ENCODE measurements at places on chromosomes 4 and X.

- no peak for DNase-seq
These were observed 18.4 kb downstream of the WDFY3 start for GRCh38 chr4:84948056-84948455.

DNA sequence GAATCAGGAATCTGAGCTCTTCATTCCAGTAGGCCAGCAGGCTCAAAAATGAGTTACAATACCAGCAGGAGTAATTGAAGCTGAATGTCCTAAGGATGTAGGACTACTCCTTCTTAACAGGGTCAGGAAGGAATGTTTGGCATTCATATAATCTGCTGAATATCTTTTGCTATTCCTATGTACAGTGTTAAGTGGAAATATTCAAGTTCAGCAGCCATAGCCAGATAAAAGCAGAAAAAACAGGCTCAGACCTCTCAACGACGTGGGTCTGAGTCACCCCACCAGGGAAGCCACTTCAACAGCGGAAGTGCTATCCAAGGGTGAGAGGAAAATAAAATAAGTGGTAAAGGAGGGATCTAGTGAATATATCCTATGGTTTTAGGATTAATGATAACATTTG is 577.0 kb downstream of the SPOCK3 start:
- DNase-seq = no peak

DNA sequence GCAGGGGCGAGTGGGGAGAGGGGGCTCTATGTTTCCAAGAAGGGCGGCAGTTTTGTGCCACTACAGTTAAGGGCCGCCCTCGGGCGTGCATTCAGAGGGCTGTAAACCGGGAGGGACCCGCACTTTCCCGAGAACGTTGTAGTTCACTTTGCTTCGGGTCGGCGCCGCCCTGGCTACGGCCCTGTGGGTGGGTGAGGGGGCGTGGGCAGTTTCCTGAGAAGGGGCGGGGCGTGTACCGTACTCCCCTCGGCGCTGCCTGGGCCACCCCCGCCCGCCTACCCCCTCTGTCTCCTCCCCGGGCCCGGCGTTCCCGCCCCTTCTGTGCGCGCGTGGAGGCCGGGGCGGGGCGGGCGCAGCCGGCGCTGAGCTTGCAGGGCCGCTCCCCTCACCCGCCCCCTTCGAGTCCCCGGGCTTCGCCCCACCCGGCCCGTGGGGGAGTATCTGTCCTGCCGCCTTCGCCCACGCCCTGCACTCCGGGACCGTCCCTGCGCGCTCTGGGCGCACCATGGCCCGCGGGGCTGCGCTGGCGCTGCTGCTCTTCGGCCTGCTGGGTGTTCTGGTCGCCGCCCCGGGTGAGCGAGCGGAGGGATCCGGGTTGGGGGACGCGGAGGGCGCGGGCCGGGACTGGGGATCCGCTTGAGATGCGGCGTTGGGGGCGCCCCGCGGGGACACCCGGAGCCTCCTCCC is at the start of gene CD99:
Gene CD99, plus strand, starts transcription at position 440 of the 687 bp plus-strand sequence. Its CDS starts 66 bp downstream, at position 506.
- no peak for DNase-seq

- no peak for DNase-seq
These were observed 289.5 kb downstream of the USP46 start for GRCh38 chr4:52369649-52370048.

GRCh38 chr4:146439999-146440398 is 81.7 kb downstream of the SLC10A7 start:
- no peak for DNase-seq

- no peak for DNase-seq
These were observed 195.8 kb downstream of the PDHA2 start for GRCh38 chr4:96035727-96036126.

DNA sequence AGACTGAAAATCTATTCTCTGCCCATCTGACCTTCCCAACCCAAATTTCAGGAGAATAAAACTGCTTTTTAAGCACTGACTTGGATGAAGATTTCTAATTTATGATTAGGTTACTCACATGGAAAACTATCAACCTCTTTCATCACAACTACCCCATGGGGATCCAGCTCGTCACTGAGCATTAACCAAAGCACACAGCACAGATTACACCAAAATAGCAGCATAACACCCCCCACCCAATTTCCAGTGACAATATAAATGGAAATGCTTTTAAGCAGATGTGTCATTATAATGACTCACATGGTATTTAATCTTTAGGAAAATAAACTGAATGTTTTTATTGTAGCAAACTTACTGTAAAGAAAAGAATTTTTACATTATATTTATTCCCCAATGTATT is 9.7 kb downstream of the SERTM2 start:
- DNase-seq = no peak

GRCh38 chr4:53702334-53703266 is 111.3 kb upstream of the LNX1 start:
- peak; percentile 73 for DNase-seq
